ENCODE measurements at places on chromosomes 3 and 15. TPM values are rescaled to one million over a fixed set of nuclear protein-coding genes. Genes with fewer than 3 reads are reported as not detected.

C3orf62 gene
- 2.3 TPM for polyA plus RNA-seq

GRCh38 chr15:39110336-39110735, 470.5 kb upstream of the THBS1 start:
- DNase-seq = no peak

- no peak for DNase-seq
Measured at GRCh38 chr15:99100245-99101173, 4.4 kb upstream of the SYNM start.

- no peak for DNase-seq
Measured at GRCh38 chr3:29322586-29322985, 41.7 kb downstream of the RBMS3 start.

DNA sequence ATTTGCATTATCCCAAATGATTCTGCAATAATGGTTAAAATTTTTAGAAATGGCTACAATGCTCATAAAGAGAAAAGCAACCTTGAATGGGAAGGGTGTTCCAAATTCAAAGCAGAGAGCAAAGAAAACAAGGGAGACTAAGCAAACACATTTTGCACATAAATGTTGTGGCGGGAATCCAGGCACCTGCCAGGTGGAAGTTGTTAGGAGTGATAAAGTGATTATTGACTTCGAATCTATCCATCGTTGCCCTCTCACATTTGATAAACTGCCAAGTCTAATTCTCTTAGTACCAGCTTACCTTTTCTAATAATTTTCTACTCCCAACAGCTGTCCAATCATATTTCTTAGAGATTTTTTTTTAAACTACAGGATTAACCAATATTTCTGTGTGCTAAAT, 244.5 kb downstream of the CACNA2D3 start:
- no peak for DNase-seq

- no peak for DNase-seq
Measured at GRCh38 chr15:26773917-26774316, 1.1 kb upstream of the GABRB3 start.

DNA sequence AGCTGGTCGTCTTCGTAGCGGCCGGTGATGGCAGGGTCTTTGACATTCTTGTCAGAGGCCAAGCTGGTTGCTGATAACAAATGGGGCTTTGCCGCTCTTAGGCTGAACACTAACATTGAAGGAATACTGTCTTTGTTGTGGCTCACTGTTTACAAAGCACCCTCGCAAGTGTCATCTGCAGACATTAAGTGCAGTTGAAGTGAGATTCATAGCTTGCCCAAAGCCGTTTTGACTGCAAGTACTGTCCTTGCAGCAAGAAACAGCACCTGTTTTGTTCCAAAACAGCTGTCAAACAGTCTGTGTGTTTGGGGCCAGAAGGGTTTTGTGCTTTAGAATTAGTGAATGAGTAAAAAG, 568 bp downstream of the SENP2 start:
- DNase-seq = no peak

Data from AG04450 (cell line).